ENCODE measurements at places on chromosomes 13 and 19.

DNA sequence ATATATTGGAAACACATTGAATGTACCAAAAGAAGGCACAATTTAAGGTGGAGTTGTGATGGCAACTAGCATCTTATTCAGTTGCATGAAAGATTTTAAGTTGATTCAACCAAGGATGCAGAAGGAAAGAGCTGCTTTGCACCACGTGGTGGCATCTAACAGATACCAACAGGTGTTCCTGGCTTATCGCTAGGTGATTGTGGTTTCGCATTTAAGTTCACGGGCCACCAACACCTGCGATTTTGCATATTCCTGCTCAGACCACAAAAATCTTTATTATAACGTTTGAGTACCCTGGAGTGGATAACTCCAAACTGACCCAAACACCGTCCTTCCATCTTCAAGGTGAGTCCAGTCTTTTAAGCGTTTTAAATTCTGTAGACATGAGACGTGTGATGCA, 45.3 kb downstream of the RGCC start:
- DNase-seq: no peak

- no peak for DNase-seq
These were observed 95.7 kb downstream of the SLC10A2 start for GRCh38 chr13:102970542-102970941.

DNA sequence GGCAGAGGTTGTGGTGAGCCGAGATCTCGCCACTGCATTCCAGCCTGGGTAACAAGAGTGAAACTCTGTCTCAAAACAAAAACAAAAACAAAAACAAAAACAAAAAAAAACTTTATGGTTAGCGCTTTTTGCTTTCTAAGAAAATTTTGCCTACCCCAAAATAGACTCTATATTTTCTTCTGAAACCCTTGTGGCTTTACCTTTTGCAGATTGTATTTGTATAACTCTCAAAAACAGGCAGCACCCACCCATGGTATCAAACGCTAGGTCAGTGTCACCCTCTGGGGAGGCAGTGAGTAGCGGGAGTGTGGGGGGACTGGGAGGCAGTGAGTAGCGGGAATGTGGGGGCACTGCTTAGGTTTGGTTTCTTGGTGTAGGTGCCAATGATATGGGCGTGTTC, 7.5 kb upstream of the SLC39A3 start:
- no peak for DNase-seq

- no peak for DNase-seq
These were observed 5.3 kb downstream of the NCAN start for GRCh38 chr19:19217099-19217498.

- no peak for DNase-seq
These were observed 186.2 kb downstream of the FOXO1 start for GRCh38 chr13:40480012-40480914.

- no peak for DNase-seq
These were observed 28.5 kb downstream of the CRYL1 start for GRCh38 chr13:20497006-20497775.

DNA sequence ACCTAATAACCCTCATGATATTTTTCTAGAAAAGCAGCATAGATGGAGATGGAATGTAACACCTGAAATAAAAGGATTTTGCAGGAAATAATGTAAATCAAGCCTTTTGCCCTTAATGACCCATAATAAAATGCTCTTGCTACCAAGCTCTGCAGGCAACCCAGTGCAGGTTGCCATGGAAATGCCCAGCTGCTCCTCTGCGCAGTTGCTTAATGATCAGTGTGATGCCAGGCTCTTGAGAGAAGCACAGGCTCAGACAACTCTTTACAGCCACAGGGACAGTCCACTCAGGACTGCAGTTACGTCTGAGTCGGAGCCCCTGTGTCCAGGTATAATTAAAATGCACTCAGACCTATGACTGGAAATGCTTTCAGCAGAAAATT, 165.5 kb downstream of the LACC1 start:
- DNase-seq: no peak

DNA sequence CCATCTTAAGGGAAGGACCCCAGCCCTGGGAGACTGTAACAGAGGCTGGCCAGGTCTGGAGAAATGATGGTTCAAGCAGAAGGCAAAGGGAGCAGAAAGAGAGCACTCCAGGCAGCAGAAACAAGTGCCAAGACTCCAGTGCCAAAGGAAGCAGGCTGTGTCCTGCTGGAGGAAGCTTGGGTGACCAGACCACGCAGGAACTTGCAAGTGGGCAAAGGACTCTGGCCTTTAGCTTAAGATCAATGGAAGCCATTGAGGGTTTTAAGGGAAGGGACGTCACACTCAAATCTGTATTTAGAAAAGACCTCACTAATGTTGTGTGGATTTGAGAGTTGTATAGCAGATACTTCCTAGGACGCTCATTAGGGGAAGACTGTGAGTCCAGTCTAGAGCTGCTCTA, 95.5 kb downstream of the MIPEP start:
- no peak for DNase-seq

GRCh38 chr13:20487927-20488326, 37.7 kb downstream of the CRYL1 start:
- DNase-seq: peak; percentile 12

DNA sequence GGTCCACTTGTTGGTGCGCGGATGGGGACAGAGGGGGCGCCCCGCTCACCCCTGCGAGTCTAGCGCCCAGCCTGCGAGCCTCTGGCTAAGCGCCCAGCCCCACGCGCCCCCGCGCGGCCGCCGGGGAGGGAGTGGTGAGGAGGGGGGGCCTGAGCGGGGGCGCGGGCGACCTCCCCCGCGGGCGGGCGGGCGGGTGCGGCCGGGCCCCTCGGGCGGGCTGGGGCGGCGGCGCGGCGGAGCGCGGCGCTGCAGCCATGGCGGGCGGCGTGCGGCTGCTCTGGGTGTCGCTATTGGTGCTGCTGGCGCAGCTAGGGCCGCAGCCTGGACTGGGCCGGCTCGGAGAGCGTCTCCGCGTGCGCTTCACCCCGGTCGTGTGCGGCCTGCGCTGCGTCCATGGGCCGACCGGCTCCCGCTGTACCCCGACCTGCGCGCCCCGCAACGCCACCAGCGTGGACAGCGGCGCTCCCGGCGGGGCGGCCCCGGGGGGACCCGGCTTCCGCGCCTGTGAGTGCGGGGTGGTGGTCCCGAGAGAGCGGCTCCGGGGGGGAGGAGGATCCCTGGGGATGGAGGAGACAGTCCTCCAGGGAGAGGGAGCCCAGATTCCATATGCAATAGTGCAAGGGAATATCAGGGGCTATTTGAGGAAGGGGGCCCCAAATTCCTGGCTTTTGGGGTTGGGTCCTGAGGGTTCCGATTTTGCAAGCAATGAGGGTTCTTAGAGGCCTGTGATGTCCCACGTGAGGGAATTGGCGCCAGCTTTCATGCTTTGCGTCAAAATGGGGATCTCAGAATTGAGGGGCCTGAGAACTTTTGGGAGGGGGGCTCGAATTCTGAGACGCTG, at the start of gene LTBP4:
LTBP4 (plus strand) TSS at position 236 of the 841 bp plus-strand sequence; CDS start at position 255, 19 bp downstream.
- no peak for DNase-seq

DNA sequence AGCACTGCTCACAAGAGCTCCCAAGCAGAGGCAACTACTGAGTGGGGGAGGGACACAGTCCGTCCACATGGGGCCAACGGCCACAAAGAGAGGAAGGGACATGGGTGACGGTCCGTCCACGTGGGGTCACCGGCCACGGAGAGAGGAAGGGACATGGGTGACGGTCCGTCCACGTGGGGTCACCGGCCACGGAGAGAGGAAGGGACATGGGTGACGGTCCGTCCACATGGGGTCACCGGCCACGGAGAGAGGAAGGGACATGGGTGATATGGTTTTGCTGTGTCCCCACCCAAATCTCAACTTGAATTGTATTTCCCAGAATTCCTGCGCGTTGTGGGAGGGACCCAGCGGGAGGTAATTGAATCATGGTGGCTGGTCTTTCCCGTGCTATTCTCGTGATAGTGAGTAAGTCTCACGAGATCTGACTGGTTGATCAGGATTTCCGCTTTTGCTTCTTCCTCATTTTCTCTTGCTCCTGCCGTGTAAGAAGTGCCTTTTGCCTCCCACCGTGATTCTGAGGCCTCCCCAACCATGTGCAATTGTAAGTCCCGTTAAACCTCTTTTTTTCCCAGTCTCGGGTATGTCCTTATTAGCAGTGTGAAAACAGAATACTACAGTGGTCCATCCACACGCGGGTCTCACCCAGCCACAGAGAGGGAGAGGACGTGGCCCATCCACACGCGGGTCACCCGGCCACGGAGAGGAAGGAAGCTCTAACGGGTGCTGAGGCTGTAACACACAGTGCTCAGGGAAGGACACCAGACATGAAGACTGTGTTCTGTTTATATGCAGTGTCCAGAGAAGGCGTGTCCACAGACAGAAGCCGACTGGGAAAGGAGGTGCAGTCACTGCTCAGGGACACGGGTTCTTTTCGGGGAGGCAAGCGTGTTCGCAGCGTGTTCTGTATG, 48.5 kb downstream of the GAS6 start:
- DNase-seq: no peak

DNA sequence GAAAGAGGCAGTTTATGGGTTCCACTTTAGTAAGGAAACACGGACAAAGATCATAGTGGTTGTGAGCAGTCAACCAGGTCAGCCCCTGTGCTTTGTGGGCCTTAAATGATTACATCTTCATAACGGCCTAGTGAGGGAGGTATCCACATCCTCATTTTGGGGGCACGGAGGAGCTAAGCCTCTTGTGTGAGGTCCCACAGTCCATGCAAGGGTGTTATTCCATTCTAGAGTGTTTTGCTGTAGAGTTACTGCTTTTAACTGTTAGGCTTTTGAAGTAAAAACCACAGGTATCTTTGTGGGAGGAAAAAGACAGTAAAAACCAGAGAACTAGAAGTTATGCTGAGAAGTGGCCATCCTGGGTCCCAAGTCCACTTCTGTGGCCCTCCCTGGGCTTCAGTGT, 4.0 kb downstream of the NOP53 start:
- DNase-seq: no peak

GRCh38 chr13:112732679-112733078, 42.8 kb downstream of the ATP11A start:
- no peak for DNase-seq

DNA sequence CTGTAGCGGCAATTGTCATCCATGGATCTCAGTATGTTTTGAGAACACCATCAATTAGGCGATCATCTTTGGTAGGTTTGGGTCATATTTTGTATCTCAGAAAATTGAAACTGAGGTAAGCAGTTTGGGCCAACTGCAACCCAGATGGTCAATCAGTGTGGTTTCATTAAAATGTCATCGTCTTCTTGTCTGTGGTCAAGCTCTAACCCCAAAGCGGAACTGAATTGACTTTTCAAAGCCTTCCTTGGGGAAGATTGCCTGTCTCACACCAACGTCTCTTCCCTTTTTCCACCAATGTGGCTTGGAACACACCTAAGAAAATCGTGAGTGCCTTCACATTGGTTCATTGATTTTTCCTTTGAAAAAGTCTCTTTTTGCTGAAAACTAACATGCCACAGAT, 56.3 kb upstream of the UBAC2 start:
- DNase-seq: no peak

DNA sequence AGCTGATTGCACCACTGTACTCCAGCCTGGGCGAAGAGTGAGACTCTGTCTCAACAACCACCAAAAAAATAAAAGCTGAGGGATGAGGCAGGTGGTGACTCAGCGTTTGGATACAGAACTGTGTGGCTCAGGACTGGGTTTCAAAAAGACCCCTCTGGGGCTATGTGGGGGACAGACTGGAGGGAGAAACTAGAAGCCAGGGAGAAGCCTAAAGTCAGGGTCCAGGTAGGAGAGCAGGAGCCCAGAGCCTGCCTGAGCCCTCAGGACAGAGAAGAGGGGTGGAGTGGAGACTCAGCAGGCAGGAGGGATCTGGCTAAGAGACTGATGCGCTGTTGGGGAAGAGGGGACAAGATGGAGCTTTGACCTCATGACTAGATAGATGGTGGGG, 1.8 kb upstream of the CD37 start:
- DNase-seq: no peak

GRCh38 chr13:71621174-71622124, 245.6 kb downstream of the DACH1 start:
- DNase-seq: no peak

- no peak for DNase-seq
These were observed 3.3 kb upstream of the CEACAM20 start for GRCh38 chr19:44532819-44533218.

DNA sequence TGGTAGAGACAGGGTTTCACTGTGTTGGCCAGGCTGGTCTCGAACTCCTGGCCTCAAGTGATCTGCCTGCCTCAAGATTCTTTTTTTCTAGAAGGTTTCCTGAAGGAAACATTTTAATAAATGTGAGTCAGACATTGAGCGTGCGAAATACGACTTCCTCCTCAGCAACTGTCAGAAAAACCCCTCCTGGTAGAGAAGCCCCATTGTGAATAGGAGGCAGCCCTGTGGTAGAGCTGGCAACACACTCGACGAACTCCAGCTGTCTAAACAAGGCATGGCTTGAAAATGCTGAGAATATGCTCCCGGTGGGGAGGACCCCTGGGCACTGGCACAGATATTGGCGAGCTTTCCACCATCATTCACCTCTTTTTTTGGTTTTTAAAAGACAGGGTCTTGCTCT, 9.8 kb downstream of the ZNF333 start:
- no peak for DNase-seq

DNA sequence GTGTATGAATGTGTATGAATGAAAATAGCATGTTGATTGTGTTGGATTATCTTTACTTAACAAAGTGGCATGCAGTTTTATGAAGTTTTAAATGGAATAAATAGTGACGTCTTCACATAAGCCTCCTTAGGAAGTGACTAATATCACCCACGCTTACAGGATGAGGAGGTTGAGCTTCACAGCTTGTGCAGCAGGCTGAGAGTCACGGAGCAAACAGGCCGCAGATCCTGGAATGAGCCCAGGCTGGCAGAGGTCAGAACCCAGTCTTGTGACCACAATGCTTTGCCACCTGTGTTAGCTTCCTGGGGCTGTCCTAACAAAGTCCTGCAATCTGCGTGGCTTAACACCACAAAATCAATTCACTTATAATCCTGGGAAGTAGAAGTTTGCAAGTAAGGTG, 20.8 kb downstream of the LAIR2 start:
- DNase-seq: no peak

DNA sequence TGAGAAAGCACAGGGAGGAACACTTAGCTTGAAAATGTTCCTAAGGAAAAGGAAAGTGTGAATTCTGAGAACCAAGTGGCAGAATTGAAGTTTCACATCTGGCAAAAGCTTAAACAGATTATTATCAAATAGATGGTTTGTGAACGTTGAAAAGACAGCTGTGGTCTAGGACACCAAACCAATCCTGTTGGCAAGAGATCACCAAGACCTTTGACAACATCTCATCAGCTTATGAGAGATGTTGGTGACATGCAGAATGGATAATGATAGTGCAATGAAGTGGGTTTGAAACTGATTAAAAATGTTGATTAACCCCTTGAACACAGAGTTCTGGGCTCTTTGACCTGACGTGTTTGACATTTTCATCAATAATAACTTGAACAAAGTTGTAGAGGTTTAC, 74.6 kb upstream of the GPR183 start:
- no peak for DNase-seq

DNA sequence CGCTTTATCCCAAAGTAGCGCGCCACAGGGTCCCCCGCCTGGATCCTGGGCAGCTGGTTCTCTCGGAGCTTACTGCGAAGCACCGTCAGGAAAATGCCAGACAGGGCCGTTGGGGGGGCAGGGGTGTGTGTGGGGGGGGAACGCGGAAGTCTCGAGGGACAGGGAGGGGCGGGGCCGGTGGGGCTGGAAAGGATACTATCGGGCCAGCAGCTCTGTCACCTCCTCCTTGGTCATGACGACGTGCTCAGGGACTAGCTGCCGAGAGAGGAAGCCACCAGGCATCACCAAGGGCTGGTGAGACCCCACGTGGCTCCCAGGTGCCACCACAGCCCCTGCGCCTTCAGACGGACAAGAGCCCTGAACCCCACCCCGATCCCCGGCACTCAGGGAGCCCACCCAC, 5.3 kb downstream of the POLR2E start:
- DNase-seq: no peak
